Stomach (tissue), 19 donors: ENCODE measurements at places on chromosomes 11 and 22. TPM values are rescaled to one million over a fixed set of nuclear protein-coding genes. Genes with fewer than 3 reads are reported as not detected.

DNA sequence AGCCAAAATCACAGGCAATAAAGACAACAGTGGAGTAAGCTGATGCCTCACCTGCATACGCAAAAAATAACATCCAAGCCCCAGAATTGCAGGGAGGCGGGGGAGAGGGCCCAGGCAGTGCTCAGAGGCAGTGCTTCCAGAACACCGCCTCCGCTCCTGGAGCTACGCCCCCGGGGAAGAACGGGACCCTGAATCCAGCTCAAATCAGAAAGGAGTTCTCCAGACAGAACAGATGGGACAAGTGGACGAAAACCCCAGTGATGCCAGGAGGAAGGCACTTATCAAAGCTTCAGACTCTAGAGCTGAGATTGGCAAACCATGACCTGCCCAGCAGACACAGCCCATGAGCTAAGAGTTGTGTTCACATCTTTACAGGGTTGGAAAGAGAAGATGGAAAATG, 683.9 kb downstream of the TBC1D22A start:
- no peak for DNase-seq

The SEC14L2 gene
- 17.1 TPM for total RNA-seq

The TCN1 gene
- total RNA-seq: 0.58 TPM

DNA sequence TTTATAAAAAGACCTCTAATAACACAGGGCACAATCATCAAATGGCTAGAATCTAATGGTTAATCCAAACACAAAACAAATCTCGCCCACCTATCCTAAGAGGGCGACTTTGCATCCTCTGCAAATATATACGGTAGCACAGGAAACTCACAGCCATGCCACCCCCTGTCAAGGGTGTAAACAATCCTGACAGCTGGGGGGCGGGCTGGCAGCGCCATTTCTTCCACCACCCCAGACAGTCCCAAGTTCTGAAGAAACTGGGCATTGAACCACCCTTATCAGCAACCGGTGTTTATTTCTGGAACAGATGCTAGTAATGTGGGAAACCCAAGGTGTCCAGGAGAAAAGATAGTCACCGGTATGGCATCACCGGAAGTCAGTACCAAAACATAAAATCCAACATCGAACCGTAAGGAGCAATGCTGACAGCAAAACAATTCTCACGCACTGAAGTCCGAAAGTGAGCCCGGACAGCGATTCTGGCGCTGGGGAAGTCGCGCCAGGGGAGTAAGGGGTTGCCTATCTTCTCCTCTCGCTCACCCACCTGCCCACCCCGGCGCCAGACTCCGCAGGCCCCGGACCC, 825 bp downstream of the FBXO3 start:
- no peak for DNase-seq

The P2RY6 gene
- 0.29 TPM for total RNA-seq

DNA sequence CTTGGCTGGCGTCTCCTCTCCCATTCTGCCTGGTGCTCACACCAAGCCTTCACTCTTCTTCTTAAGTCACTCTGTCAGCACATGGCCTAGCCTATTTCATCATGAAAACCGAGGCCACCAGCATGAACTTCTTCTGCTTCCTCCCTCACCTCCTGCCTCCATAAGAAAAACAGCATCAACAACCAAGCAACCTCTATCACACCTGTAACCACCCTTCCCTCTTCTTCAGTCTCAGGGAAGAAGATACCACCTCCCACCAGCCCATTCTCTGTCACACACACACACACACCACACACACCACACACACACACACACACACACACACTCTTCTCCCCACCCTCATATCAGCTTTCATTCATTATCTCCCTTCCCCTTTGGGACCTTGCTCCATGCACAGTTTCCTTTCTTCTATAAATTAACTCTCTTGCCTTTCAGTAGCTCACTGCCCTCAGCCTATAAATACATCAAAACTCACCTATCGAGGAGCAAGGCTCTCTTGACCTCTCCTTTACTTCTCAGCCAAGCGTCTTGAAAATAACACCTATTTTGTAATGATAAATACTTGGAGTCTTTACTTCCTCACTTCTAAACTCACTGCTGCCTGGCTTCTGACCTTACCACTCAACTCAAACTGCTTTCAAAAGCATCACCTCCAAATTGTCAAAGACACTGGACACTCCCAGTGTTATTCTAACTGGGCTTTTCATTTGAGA, 36.6 kb downstream of the SC5D start:
- DNase-seq: no peak
